Amygdala (tissue), 56 donors: ENCODE measurements at places on chromosomes 4 and X.

DNA sequence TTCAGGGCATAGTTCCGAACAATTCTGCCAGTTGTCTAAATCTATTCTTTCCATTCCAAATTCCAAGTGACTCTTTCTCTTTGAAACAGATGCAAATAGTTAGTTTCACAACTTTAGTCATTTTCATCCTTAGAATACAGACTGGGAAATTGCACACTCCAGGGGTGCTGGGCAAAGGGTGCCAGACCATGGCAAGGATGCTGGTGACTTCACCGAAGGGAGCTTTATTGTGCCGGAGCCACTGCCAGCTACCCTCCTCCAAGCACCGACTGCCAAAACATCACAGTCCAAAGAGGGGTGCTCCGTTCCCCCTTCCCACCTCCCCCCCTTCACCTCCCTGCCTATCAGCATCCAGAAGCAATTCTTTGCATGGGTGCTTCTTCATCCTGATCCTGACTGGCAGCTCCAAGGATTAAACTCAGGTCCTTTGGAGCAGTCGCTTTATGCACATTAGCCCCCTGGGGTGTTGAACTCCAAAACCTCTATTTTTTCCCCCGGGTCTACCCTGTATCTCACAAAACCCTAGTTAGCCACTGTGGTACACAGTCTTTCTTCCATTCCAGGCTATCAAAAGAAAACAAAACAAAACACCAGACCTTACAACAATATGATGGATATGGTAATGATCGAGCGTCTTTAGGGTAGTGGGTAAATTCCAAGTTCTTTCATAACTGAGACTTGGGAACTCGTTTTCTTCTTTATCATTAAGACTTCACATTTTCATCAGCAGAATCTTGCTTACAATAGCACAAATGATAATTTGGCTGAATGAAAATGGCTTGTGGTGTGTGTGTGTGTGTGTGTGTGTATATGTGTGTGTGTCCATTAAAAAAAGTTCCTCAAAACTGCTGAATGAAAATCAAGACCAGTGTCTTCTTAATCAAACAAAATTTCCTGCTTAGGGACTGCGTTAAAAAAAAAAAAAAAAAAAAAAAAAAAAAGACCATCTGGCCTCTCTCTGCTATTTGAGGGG lies 28.7 kb downstream of the MID1 start:
- DNase-seq: no peak

DNA sequence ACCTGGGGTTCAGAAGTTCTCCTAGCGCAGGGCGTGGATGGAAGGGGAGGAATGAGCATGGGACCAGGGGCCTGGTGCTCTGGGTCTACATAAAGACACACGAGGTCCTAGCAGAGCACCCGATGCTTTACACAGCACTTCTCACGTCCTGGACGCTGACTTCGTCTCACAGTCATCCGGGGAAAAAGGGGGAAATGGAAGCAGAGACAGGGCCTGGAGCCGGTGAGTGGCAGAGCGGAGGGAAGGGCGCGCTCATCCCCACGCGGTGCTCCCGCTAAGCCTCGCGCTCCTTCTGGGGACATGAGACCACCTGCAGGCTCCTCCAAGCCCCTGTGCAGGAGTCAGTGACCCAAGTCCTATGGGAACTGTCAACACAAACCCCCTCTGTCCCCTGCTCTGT lies 157.7 kb downstream of the AFAP1 start:
- no peak for DNase-seq

GRCh38 chrX:10847333-10847732 lies 226.9 kb upstream of the MID1 start:
- DNase-seq: no peak

GRCh38 chr4:110544594-110544993 lies 68.6 kb downstream of the ENPEP start:
- no peak for DNase-seq

DNA sequence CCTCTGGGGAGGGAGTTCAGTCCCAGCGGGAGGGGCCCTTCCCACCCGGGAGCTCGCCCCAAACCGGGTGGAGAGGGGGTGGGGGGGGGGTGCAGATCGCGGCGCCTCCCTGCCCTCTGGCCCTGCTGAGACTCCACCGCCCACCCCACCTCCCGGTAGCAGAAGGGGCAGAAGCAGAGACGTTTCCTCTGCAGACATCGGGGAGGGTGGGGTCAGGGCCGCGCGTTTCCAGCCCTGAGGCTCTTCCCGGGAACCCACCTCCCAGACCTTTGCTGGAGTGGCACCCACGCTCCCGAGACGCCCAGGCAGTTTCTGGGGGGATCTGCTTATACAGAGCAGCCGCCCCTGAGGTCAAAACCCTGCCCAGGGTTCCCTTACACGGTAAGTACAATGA lies 30.2 kb downstream of the CPLX1 start:
- no peak for DNase-seq

- DNase-seq: no peak
These were observed 150.8 kb upstream of the CXCL13 start for GRCh38 chr4:77454858-77455257.

GRCh38 chr4:41320278-41320677 lies 63.5 kb downstream of the UCHL1 start:
- no peak for DNase-seq

DNA sequence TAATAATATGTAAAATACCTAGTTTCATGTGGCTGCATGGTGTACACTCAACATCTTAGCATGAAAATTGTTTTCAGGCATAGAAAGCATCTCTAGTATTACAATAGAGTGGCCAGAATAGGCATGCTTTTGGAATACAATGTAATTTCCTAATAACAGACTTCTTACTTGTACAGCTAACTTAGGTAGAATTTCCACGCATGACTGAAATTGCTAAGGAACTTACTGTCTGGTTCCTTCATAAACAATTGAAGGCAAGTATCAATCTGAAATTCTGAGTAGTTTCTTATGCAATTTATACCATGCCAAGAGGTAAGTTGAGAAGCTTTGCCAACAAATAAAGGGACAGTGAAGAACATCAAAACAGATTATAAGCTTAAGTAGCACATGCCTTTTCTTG lies 26.7 kb downstream of the SULT1E1 start:
- no peak for DNase-seq

GRCh38 chr4:24754571-24754970 lies 40.8 kb upstream of the SOD3 start:
- DNase-seq: no peak

DNA sequence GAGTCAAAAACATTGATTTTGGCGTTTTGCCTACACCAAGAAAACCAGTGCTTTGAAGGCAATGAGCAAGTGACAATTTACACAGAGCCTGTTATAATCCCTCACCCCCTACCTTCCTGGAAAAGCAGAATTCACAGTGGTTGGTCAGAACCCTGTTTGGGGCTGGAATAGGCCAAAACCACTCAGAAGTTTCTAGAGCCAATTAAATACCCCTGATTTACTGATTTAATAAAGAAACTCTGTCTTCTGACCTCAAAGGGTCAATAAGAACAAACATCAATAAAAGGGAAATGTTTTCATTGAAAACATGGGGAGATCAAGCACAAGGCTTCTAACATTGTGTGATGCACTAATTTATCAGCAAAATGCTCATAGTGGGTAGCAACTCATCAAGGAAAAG lies 116.3 kb downstream of the UNC5C start:
- DNase-seq: no peak

- DNase-seq: no peak
These were observed 198.9 kb upstream of the PPP1R2C start for GRCh38 chrX:42976746-42977366.

- no peak for DNase-seq
These were observed 1.1 kb downstream of the FANCB start for GRCh38 chrX:14871767-14872166.

DNA sequence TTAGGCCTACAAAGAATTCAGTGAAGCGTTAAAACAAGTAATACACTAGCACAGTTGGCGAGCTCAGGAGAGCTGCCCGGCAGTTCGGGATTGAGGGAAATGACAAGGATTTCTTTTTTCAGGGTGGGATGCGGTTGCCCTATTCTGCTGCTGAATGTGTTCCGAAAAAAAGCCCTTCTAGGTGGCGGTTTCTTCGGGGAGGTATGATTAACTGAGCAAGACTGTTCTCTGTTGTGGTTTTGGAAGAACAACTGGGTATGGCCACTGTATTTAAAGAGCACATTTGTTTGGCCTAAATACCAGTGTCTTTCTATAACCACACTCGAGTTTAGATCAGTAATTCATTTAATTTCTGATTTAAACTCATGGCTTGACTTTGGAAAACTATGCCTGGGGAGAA lies 459.7 kb upstream of the FAT1 start:
- DNase-seq: no peak

GRCh38 chrX:10166731-10167151 lies 10.0 kb downstream of the CLCN4 start:
- DNase-seq: peak; percentile 29

DNA sequence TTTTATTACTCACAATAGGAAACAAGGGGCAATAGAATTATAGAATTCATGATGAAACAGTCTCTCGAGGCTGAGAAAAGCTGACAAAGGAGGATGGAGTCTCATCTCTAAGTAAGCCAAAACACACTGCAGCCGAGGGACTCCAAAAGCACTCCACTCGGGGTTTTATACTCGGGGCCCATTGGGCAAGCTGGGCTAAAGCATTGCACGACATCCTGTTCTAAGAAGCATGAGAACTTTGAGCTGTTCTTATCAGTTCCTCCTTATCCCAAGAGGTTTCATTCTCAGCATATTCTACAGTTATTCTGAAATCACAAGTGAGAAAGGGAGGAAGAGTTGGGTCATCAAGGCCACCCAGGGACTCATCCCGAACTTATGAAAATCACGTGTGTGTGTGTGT lies 1475.5 kb downstream of the PCDH18 start:
- no peak for DNase-seq

DNA sequence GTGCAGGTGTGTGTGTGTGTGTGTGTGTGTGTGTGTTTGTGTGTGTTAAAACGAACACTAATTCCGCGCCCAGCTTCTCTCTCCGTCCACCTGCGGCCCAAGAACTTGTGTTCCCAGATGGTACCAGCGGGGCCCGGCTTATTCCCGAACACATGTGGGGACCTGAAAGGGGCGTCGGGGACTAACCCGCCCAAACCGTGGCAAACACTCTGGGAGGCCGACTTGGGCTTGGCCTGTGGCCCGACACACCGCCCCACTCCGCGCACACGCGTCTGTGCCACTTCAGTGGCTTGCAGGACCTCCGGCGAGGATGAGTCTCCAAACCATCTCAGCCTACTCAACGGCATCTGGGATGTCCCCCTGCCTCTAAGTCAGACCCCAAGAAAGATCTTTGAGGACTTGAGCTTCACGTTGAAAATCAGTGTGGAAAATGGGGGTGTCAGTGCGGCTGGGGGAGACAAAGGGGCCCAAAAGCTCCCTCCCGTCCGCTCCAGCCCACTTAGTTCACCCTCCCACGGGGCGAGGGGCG lies 790 bp upstream of the HHIP start:
- no peak for DNase-seq

- no peak for DNase-seq
These were observed 524 bp upstream of the EXOSC9 start for GRCh38 chr4:121800638-121800960.

GRCh38 chr4:74444891-74445642 lies at the start of gene AREG:
TSS of gene AREG (plus strand) at chr4:74445136. CDS start at chr4:74445346, 210 bp downstream.
- DNase-seq: no peak

- no peak for DNase-seq
These were observed 177.5 kb downstream of the AASDH start for GRCh38 chr4:56209767-56210166.

DNA sequence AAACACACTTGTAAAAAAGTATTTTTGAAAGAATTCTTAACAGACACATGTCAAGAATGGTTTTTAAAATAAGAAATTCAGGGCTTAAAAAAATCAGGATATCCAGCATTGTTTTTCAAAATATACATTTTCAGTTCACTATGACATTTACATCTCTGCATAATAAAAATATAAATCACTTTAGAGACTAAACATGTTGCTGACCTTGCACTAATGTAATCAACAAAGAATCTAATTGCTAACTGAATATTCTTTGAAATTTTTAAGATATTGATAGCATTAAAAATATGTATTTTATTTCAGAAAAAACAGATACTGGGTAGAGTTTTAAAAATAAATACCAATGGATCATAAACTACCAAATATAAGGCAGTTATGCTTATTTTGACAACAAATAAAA lies 26.4 kb downstream of the RPS6KA6 start:
- no peak for DNase-seq

DNA sequence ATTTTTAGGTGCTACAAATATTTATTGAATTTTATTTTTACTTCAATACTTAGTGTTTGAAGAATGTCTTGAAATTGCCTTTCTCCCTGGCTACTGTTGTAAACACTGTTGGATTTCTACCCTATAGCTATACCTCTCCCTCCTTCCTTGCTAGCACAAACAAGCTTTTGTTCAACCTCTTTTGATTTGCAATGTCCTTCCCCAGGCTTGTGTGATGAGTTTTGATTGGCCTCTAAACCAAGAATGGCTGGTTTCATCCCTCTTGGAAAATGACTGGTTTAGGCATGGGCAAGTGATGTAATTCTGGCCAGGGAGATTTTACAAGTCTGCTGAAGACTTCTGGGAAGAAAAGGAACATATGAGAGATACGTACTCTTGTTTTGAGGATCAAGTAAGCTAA lies 25.3 kb upstream of the SLITRK2 start:
- no peak for DNase-seq

- DNase-seq: no peak
These were observed 123.4 kb downstream of the MANBA start for GRCh38 chr4:102637391-102637790.

GRCh38 chrX:129663171-129663570 lies 8.4 kb upstream of the APLN start:
- DNase-seq: no peak

DNA sequence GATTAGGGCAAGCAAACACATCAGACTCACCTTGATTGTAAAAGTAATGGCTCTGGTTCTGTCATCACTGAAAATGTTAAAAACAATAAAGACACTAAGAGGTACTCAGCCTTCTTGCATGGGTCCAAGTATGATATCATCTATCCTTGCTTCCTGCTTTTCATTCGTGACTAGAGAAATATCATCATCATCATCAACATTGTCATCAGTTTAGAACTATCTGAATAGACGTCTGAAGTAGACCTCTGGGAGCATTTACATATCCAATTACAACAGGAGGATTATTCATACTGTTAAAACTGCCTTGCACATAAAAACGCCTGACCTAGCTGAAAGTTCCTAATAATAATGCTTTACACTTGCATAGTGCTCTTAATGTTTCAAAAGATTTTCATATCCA lies 9.8 kb upstream of the FRAS1 start:
- DNase-seq: no peak

GRCh38 chr4:58453956-58454355 lies 1343.8 kb upstream of the IGFBP7 start:
- no peak for DNase-seq

DNA sequence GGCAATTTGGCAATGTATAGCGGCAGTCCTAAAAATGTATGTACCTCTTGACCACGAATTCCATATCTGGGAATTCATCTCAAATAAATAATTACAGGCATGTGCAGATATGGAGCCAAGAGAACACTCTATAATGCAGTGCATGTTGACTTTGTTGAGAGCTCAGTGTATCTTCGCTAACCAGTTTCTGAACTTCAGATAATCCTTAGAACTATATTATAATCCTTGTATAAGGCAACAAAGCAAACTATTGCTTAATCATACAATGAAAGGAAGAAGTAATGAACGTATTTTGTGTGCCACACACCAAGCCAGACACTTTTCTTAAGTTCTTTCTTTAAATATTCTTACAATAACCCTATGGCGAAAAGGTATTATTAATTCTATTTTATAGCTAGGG lies 168.5 kb downstream of the SMIM20 start:
- DNase-seq: no peak
